Activated T-helper 2 cell treated with anti-CD3 and anti-CD28 coated beads, Interferon-gamma antibody, Interleukin-2, Interleukin-4, amounts not matched to agents 10 μg/mL and 5 μg/mL and 100 μg/mL, durations not matched to agents 14 hours and 24 hours and 36 hours (primary cell): ENCODE measurements at places on chromosomes 11 and 22. TPM values are rescaled to one million over a fixed set of nuclear protein-coding genes. Genes with fewer than 3 reads are reported as not detected.

NAALAD2 gene
- not detected in 2 replicates for total RNA-seq

DNA sequence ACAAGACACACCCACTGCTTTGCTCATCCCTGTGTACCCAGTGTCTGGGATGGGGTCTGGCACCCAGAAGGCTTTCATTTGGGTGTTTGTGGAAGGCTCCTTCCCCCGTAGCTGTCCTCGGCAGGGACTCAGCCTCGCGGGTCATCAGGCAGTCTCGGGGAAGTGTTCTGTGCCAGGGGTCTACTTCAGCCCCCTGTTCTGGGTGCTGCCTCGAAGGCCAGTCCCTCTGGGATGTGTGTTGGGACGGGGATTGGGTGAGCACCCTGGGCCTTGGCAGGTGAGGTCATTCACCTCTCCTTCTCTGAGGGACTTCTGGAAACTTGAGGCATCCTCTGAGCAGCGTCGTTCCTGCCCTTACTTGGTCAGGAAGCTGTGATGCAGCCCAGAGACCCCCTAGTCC, 65.5 kb downstream of the RPUSD4 start:
- DNase-seq = no peak
- no peaks in the 10 kb centered on the region for H3K4me1 ChIP-seq
- no peak overlapping the region for H3K27ac ChIP-seq
- H3K36me3 ChIP-seq = no peaks in the 10 kb centered on the region

GRCh38 chr22:32801537-32802236, at the start of gene TIMP3:
Gene TIMP3 (plus strand): TSS chr22:32801705. CDS start chr22:32802002, 297 bp downstream.
- peaks cover 47% of the 10 kb centered on the region for H3K27me3 ChIP-seq
- H3K36me3 ChIP-seq = no peaks in the 10 kb centered on the region
- DNase-seq = no peak
- H3K4me3 ChIP-seq = no peak within 1 kb of the TSS
- no peak within 1 kb of the TSS for H3K27ac ChIP-seq

OR6T1 gene
- total RNA-seq = not detected in 2 replicates

CHKB gene
- 86.1 and 90.9 TPM in 2 replicates for total RNA-seq

DNA sequence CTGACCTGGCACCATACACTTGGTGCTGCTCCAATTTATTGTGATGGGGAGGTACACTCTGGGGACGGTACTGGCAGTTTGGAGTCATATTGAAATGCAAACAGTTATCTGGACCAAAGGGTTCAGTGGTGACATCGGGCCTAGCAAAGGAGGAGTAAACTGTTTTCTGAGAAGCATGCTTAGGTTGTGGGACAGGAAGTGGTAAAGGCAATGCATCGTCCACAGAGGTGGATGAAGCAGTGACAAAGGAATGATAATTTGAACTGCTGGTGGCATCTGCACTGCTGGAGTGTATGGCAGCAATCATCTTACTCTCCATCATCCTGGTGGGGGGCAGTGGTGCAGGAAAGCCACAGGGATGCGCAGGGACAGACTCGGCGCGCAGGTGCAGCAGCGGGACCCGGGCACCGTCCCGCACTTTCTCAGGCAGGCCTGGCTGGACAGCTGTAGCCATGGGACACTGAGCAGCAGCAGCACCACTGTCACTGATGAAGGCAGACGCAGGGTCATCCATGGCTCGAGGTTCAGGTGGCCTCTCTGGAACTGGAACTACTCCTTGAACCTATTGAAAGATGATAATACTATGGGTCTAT, 28.0 kb upstream of the TP53AIP1 start:
- H3K4me3 ChIP-seq = no peak overlapping the region
- peak; percentile 13 for DNase-seq
- H3K4me1 ChIP-seq = peaks cover 33% of the 10 kb centered on the region
- H3K27me3 ChIP-seq = no peaks in the 10 kb centered on the region

C11orf86 gene
- total RNA-seq = not detected in 2 replicates

GRCh38 chr11:30346068-30346688, 23.3 kb downstream of the ARL14EP start:
- peaks cover 6% of the 10 kb centered on the region for H3K4me1 ChIP-seq
- no peaks in the 10 kb centered on the region for H3K27me3 ChIP-seq
- H3K27ac ChIP-seq = no peak overlapping the region
- no peak for DNase-seq
- no peak overlapping the region for H3K4me3 ChIP-seq
- H3K36me3 ChIP-seq = peaks cover 13% of the 10 kb centered on the region

LSP1 gene
- total RNA-seq = 442 and 449 TPM in 2 replicates
